ENCODE measurements at places on chromosomes 7 and 10.

- DNase-seq = peak; percentile 73
These were observed 19.8 kb downstream of the COL1A2 start for GRCh38 chr7:94414481-94414880.

DNA sequence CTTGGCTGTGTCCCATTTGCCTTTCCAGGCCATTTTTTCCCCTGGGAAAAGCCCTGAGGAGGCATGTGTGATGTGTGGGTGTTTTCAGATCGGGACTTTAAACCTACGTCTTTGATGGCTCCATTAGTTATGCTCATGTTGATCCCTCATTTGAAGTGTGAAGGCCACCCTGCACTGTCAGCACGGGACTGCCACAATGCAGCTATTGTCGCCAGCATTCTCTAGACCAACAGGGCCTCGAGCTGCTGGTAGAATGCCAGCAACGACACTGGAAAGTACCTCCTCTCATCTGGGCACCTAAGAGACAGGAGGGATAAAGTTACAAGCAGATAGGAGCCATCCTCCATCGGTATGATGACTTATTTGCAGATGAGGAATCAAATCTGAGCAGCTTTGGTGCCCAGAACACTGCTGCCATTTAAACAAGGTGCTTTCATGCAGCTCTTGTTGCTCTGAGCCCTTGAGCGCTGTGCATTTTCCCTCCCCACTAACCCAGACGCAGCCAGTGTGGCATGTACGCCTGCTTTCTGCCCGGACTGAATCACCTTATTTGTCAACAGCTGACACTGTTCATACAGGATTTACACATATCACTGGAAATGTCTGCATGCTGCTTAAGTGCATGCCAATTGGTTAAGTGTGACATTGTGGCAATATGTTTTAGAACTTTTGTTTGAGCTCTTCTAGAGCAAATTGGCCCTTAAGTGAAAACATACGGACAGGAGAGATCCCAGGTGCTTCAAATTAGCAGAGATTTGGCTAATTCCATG, 175.0 kb upstream of the PITRM1 start:
- peak; percentile 44 for DNase-seq

DNA sequence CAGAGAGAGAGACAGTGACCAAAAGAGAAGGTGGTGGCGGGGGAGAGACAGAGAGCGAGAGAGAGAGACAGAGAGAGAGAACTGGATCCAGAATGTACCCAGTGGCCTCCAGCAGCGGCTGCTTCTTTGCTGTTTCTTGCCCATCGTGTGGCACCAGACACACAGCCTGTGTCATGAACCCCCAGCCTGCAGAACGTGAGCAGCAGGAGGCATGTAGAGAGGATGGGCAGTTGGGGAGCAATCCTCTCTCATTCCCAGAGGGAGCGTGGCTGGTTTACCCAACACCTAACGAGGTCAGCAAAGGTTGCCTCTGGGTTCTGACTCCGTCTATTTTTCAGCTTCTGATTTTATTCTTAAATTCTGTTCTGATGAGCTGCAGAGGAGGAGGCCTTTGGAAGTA, 168.1 kb downstream of the ADARB2 start:
- DNase-seq = no peak

DNA sequence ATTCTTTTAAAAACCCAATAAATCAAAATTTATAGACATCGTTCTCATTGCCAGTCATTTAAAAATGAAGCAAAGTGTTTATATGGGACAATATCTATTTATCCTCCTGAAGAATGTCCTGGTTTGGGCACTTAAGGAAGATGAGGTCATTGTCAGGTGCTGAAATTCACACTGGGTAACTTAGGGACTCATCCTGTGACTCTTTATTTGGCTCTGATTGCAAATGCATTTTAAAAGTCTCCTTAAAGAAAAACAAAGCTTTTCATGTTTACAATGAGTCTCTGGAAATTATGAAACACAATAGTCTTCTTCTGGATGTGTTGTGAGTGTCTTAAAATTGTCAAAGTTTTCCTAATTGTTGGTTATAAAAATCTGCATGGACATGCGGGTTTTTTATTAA, 69.5 kb upstream of the GPR158 start:
- DNase-seq = no peak

GRCh38 chr10:43691485-43691884, 42.8 kb upstream of the ZNF32 start:
- peak; percentile 78 for DNase-seq

DNA sequence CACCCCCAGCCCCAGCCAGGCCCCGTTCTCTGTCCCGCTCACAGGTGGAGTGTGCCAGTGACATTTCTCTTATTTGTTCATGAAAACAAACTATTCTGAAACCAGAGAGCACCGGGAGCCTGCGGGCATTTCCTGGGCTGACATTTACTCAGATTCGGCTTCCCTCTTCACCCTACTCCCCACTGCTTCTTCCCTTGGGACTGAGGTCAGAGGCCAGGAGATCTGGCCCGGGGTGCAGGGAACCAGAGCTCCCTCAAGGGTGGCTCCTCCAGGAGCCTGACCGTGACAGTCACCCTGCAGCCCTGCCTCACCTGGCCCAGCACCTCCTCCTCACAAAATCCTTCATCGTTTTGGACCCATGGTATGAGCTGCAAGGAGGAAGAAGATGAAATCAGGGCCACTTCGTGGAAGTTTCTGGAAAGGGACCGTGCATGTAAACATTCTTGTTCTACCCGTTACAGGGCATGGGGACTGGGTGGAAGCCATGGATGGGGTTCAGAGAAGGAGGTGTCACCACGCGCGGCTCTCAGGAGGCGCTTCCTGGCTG, 12.2 kb downstream of the BHLHA15 start:
- DNase-seq = no peak

DNA sequence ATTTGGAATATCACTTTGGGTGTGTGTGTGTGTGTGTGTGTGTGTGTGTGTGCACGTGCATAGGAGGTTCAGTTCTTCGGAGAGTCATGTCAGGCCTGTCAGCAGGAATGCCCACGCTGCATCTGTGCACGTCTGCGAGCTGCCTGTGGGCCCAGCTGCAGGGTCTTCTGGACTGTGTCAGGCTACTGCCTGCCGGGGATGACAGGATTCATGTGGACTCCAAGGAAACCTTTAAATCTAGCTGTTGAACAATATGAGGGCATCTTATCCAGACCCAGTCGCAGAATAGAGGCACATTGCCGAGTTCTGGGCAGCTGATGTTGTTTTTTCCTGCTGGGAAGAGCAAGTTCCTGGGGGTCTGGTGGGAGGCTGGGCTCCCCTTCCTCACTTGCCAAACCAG, 19.0 kb downstream of the AQP1 start:
- no peak for DNase-seq

GRCh38 chr7:151889406-151890354, 12.8 kb upstream of the PRKAG2 start:
- no peak for DNase-seq

DNA sequence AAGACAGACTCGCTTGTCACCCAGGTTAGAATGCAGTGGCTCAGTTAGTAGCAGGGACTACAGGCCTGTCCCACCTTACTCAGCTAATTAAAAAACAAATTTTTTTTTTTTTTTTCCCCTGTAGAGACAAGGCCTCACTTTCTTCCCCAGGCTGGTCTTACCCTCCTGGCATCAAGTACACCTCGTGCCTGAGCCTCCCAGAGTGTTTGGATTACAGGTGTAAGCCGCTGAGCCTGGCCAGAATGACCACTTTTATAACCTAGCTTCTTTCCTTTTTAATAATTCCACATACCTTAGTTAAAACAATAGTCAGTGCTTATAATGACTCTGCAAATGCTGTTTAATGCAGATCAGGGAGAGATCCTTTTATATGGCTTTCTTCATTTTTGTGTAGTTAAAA, 31.3 kb downstream of the RSBN1L start:
- DNase-seq = no peak

DNA sequence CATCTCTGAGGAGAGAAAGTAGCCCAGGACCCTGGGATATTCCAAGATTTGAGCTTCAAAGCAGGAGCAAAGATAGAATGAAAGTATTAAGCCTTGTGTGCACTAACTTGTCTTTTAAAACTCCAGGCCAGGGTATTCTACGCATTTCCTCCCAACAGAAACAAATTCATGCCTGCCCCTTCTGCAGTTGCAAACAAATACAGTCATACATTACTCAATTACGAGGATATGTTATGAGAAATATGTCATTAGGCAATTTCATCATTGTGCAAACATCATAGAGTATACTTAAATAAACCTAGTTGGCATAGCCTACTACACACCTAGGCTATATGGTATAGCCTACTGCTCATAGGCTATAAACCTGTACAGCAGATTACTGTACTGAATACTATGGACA, 154.5 kb upstream of the KIAA1217 start:
- no peak for DNase-seq

DNA sequence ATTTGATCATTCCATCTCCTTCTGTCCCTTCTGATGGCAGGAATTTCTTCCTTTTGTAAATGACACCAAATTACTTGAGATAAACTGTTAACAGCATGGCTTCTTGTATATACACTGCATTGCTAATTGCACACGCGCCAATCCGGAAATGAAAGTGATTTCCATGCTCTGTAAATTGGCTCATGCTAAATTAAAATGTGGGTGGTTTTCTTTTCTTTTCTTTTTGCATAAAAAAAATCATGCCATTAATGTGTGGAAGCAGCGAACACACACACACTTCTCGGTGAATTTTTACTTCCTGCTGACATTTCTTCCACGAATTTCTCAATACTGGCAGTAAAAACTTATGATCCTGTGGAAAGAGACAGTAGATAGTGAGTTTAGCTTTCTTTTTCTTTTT, 123.1 kb upstream of the CCDC6 start:
- no peak for DNase-seq

DNA sequence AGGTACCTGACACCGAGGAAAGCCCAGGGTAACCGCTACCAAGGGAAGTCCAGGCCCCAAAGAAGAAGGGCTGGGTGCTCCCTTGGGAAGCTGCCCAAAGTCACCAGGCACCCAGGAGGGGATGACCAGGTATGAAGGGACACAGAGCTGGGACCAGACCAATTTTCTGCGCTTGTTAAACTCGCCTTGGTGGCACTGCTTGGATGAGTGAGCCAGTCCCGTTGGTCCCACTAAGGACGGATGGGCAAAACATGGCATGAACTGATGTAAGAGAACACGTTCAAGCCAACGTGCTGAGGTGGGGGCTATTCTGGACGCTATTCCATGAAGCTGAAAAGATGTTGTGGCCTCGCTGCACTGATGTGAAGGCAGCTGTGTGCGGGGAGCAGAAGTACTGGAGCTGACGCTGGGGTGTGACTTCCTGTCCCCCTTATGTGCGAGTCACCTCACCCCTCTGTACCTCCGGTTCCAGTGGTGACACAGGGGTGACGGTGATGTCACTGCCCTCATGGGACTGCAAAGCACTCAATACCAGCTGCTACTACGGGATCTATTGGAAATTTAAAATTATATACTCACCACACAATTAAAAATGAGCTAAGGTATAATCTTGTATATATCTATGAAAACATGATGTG, 73.6 kb downstream of the COBL start:
- DNase-seq = no peak

GRCh38 chr7:29350351-29350750, 155.8 kb downstream of the CHN2 start:
- no peak for DNase-seq

- DNase-seq = no peak
These were observed 144.1 kb downstream of the TMEM178B start for GRCh38 chr7:141217938-141218337.

DNA sequence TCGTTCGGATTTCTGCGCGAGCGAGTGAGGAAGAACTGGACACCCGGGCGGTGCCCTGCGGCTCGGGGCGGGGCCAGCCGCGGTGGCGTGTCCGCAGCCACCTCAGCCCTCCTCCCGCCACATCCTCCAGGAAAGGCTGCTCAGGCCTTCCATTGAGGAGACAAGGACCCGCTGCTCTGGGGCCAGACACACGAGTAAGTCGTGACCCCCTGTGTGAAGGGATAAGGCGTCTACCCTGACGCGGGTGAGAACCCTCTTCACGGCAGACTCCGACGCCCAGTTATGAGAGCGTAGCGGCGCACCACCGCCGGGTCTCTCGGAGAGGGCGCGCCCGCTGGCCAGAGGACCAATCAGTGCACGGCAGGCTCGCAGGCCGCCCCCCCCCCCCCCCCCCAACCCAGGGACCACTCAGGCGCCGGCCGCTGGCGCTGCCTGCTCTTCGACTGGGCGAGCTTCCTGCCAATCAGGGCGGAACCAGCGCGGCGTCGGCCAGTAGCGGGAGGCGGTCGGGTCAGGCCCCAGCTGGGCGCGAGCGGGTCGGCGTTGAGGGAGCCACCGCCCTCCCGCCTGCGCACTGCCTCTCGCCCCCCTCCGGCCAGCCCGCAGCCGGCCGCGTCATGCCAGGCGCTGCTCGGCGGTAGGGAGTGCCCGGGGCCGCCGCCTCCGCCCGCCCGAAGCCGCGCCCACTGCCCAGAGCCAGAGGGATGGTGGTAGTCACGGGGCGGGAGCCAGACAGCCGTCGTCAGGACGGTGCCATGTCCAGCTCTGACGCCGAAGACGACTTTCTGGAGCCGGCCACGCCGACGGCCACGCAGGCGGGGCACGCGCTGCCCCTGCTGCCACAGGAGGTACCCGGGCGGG, at the start of gene KCTD7:
TSS of gene KCTD7 (plus strand) at position 521 of the 861 bp plus-strand sequence. CDS start at position 705, 184 bp downstream.
- peak; percentile 98 for DNase-seq

DNA sequence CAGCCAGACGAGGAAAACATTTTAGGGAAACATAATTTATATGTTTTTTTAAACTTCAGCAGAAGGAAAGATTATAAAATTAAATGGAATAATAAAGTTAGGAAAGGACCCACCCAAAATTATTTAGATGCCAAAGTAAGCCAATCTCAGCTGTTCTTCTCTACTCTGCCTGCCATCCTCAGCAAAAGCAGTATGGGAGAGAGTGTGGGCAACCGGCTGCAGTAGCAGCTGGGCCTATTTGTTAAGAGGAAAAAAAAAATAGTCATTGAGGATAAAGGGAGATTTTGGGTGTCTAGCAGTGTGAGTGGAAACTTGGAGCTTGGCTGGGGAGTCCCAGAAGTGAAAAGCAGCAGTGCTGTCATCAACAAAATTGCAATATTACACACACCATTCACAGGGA, 15.4 kb downstream of the SEMA3E start:
- no peak for DNase-seq

DNA sequence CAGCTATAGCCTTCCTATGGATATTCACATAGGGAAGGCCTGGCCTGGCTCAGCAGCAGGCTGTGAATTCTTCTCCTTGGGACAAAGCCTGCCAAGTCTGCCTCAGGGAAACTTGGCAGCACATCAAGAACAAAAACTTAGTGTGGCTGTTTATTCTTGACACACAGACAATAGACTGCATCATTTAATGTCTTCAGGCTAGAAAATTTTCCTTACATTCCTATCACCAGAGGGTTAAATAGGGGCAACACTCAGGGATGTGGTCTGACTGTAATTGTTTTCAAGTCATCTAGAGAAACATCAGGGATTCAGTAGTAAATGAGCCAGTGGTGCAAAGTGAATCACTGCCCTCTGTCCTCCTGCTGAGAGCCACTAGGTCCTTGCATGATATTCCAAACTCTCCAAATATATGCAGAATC, 137.3 kb downstream of the SEMA3C start:
- DNase-seq = peak; percentile 98

DNA sequence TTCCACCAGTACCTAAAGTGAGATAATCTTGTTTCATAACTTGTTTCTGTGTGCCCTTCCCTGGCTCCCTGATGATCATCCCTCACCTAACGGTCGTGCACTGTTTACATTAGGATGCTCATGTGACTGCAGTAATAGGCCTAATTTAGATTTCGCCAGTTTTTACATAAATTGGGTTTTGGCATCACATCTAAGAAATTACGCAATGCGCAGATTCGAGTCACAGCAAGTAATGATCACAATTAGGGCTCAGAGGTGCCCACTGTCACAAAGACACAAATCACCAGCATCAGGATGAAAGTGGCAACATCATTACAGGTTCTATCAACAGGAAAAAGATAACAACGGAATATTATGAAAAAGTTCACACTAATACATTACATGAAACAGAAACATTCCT, 94.7 kb downstream of the LARP4B start:
- no peak for DNase-seq
